DMS53 (cell line): ENCODE measurements at places on chromosomes 1 and 21.

DNA sequence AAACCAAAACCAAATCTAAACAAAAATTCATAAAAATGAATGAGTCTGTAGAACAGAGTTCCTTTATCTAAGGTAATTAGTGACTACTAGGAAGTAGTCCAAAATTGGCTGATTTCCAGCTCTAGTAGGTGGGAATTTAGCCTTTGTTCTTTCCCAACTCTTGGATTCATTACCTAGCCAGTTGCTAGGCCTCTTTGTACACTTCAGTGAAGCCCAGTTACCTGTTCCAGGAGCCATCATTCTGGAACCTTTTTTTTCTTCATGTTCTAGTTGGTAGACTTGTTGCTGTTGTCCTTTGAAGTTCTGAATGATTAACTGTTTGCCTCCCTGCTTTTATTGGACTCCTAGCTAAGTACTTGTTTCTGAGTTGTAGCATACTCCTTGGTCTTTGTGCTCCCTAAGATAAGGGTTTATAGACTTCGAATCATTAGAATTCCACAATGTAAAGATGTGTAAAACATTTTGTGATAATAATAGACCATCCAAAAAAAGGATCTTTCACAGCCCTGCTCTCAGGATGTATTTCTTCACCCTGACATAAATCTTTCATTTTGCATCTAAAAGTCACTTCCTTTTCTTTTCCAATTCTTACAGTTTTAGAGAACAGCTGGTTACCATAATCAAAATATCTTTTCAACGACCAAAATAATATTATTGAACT, 9.8 kb downstream of the PLA2G4A start:
- DNase-seq, result peak; percentile 46

GRCh38 chr21:26171258-26172100, 909 bp upstream of the APP start:
- DNase-seq, result peak; percentile 69

DNA sequence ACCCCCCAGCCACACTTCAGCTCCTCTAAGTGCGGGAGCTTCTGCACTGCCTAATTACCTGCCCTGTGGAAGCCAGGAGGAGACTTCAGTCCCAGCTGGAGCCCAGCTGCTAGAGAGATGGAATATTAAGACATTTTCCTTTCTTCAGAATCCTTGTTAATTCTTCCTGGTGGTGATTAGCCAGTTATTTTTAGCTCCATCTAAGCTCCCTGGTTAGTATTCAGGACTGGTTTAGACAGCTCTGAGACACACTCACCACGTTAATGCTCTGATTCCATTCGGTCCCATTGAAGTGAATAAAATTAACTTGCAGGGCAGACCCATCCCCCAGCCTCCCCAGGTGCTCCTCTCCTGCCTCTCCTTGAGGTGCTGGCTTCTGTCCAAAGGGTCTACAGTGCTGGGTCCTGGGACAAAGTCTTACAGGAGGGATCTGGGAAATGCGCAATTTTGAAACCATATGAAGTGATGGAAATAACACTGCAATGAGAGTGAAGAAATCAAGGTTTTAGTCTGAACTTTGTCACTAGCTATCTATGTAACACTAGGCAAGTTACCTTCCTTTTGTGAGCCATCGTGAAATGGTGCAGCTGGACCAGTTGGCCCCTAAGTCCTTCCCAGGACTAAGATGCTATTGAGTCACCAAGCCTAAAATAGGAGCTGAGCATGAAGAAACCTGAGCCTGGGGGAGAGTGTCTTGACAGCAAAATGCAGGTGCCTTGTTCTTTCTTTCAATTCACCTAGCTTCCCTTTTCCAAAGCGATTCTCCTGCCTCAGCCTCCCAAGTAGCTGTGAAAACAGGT, 117.4 kb upstream of the ATP1A1 start:
- no peak for DNase-seq

DNA sequence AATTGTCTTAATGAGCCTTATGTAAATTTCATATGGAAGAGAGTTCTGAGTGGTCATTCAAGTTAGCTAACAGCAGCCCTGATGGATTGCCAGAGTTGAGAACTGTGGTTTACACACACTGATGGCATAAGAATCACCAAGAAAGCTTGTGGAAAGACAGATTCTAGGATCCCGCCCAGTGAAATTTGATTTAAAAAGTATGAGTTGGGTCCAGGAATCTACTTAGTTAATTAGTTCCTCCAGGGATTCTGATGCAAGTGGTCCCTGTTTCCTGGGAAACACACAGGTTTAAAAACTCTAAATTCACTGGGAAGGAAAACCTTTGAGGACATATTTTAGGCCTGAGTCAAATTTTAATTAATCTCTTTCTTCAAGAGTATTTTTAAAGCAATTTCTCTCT, 144.3 kb downstream of the NTPCR start:
- DNase-seq, result no peak

DNA sequence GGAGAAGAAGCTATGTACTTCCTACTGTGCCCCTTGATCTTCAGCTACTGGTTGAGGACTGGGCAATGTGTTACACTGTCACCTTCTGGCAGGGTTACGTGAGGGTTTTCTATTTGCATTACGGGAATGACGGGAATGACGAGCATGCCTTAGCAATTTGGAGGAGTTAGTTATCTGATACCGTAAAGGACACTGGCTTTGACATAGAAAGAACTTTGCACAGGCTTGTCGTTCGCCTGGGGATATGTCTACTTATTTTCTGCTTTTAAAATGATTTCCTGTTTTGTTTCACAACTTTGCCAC, 19.8 kb upstream of the ACBD6 start:
- no peak for DNase-seq

GRCh38 chr1:160154790-160155189, 3.4 kb downstream of the ATP1A4 start:
- no peak for DNase-seq

DNA sequence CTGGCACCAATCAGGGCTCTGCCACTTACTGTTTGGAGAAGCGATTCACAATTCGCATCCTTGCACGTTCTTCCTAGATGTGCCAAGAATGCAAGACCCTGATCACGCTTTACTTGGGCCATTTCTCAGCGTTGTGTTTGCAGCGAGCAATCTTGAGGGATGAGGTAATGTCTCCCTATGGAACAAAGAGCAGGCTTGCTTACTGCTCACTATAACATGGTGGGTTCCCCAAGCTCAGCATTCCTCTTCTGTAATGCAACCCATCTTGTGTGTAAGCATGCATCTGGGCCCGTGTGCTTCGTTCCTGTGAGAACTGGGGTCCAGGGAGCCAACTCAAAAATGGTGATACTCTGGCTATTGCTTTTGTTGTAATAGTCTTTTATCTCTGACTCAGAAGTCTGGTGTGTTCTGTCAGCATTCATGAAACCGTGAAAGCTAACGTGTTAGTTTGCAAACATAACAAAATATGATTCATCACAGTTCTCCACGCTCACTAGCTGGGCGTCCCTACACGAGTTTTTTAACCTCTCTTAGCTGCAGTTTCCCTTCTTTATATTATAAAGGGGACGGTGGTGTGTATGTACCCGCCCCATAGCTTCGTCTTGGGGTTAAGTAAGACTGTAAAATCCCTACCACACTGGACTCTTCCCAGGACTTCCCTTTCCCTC, 33.3 kb downstream of the DNTTIP2 start:
- DNase-seq, result peak; percentile 89

GRCh38 chr1:17176306-17177061, 28.4 kb upstream of the PADI1 start:
- no peak for DNase-seq

GRCh38 chr1:11156963-11157362, 32.2 kb upstream of the ANGPTL7 start:
- no peak for DNase-seq

GRCh38 chr1:240030236-240030635, 61.4 kb upstream of the FMN2 start:
- no peak for DNase-seq

DNA sequence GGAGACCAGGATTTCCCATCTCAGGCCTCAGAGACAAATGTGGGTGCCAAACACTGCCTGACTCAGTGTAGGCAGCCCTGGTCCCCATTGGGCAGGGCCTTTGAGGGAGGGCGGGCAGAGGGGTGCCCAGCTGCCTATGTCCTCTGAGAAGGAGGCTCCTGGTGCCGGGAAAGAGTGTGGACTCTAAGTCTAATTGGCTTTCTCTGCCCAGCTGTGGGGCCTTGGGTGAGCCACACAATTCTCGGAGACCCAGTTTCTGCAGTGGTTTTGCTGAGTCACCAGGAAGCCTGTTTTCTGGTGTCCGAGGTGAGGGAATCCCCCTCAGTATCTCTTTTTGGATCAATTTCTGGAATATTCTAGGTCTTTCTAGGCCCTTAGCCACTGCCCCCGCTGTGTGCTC, 35.3 kb upstream of the ACTL8 start:
- no peak for DNase-seq

- DNase-seq, result no peak
Measured at GRCh38 chr1:37718901-37719571, 26.7 kb downstream of the CDCA8 start.

- no peak for DNase-seq
Measured at GRCh38 chr1:182761396-182762395, 27.9 kb upstream of the NPL start.

GRCh38 chr1:182279724-182280503, 111.7 kb downstream of the GLUL start:
- DNase-seq, result peak; percentile 92

GRCh38 chr1:110336300-110337039, 2.7 kb upstream of the RBM15 start:
- peak; percentile 53 for DNase-seq

DNA sequence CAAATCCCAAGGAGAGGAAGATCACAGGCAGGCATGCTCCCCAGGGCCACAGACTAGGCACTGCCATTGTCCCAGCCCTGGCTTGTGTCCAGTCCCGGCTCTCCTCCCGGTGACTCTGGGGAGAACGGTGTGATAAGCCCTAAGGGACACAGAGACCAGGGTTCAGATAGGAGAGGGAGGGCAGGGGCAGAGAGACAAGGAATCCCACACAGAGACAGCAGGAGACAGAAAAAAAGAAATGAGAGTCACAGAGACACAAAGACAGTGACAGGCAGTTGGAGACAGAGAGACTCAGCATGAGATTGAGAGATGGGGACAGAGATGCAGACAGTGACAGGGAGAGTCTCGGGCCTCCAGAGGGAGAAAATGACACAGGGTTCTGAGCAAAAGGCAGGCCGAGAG, 361 bp downstream of the INSRR start:
- peak; percentile 21 for DNase-seq

DNA sequence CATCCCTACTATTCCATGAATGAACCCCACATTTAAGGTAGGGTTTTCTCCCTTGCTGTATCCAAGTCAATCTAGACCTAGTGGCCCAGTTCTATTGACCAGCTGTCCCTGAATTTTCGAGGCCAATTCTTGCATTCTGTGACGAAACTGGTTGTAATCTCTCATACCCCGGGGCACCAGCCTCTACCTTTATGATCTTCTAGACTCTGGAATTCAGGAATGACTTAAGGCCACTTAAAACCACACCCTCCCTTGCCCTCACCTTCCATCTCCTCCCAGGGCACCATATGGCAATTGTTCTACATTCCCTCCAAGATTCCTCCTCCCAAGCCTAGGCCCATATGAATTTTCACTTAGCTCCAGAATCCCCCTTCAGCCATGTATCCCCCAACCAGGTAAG, 48.9 kb downstream of the RHOU start:
- no peak for DNase-seq

DNA sequence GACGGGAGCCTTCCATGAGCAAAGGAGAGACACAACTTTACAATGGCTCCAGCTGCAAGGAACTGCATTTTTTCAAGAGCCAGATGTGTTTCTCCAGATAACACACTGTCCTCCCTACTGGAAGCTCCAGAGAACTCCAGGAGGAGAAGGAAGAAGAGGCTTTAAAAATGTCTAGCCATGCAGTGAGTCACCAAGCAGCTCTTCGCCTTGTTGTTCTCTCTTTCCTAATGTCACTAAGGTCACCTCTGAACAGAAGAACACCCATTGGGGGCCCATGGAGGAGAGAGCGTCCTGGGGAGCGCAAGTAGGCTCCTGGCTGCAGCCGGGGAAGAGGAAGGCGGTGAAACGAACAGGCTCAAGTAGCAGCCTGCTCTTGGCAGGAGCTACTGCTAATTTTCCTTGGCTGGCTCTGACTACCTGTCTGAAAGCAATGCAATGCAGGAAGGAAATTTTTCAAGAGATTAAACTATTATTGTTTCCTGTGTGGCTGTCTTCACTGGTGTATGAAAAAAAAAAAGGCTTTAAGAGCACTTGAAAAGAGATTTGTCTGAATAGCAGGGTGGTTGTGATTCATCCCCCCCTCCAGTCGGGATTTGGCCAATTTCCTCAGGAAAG, 321.9 kb downstream of the SETD4 start:
- DNase-seq, result peak; percentile 18

- peak; percentile 52 for DNase-seq
Measured at GRCh38 chr1:21539933-21540332, 30.7 kb downstream of the ALPL start.

DNA sequence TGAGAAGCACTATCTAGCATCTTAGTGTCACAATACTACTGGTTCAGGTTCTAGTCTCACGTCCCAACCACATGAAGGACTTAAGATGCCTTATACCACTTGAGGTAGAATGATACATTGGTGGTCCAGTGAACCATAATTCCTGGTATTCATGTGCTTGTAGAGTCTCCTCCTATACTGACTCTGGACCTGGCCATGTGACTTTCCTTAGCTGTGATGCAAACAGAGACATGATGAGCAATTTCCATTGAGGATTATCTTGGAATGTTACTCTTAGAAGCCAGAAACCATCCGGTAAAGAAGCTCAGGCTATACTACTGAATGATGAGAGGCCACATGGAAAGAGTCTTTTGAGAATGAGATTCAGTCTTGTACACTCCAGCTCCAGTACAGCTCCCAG, 105.7 kb downstream of the NME7 start:
- DNase-seq, result no peak

DNA sequence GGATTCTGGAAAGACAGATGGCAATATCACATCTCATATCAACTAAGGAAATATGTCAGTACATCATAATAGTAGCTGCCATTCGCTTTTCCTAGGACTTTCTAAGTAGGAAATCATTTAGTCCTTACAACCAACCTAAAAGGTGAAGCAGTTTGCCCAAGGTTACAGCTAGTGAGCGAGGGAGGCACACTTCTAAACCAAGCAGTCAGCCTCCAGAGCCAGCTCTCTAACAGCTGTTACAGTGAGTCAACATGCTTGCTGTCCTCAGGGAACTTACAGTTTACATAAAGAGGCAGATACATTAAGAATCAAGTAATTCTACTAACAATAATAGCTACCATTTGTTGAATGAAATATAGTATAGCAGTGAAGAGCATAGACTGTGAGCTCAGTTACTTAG, 57.1 kb downstream of the GIPC2 start:
- DNase-seq, result no peak

DNA sequence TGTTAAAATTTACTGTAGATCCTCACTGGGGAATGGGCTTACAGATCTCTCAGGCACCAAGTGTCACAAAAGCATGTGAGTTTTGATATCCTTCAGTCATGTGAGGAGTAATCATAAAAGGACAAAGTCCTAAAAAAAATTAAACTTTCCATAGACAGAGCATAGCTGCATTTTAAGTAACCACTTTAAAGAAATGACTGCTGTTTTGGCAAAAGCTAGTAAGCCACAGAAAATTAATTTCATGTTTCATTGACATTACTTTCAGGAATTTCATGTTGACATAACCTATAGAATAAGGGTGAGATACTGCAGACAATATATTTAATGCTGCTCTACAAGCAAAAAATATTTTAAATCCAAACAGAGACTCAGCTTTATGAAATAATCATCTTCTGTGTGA, 156.3 kb downstream of the LYPLAL1 start:
- DNase-seq, result no peak
